ENCODE measurements at places on chromosomes 7 and 10.

- no peak for DNase-seq
These were observed 20.0 kb downstream of the SEPTIN7 start for GRCh38 chr7:35820858-35821257.

DNA sequence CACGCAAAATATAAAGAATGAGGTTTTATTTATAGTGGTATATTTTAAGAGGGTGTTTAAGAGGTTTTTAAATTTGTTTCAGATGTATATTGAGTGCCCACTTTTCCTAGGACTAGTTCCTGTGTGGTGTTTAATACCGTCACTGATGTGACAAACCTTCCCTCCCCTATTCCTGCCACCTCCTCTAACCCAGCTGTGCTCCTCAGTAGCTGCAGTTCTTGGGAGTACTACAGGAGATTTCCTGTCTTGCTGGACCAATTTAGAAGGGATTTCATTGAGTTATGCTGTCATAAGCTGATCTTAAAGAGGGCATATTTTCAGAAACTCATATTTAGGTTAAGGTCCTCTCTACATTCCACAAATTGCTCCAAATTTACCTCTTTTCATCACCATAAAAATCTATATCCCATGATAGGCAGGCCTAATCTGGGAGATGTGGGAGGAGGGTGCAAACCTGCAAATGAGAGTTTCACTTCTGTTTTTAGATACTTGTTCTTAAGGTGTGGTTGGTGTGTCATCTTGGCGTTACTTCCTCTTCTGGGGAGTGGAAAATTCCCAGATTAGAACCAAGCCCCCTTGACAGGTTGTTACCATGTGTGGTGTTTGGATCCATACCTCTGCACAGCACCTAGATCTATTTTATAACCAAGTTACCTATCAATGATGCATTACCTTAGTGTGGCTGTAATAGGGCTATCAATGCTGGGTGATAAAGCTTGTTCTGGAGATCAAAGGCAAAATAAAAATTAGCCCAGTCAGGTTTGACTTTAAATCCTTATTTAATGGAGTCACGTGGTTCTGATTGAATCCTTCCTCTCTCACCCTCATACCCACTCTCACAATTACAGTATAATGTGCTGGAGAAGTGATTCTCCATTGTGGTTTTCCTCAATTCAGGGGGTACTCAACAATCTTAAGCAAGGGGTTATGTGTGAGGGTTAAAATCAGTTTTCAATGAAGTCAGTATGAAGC is 141.1 kb downstream of the CDK14 start:
- DNase-seq = no peak

- no peak for DNase-seq
These were observed 424 bp upstream of the CYP2W1 start for GRCh38 chr7:982511-983003.

GRCh38 chr10:129459762-129460539 is 7.1 kb upstream of the MGMT start:
- no peak for DNase-seq

DNA sequence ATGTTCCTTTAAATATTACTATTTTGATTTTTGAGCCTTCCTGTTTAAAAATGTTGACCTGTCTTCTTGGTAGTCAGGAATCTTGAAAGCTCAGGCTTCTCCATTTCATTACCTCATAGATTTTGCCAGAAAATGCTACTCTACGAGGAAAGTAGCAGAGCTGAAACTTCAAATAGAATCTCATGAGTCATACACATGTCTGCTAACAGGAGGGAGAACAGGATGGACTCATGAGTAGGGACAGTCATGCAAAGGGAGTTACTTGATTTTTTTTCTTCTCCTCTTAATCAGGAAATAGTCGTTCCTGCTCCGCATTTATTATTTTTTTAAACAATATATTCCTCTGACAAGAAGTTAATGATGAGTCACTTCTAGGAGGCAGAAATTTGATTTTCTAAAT is 37.0 kb upstream of the MINDY3 start:
- no peak for DNase-seq

DNA sequence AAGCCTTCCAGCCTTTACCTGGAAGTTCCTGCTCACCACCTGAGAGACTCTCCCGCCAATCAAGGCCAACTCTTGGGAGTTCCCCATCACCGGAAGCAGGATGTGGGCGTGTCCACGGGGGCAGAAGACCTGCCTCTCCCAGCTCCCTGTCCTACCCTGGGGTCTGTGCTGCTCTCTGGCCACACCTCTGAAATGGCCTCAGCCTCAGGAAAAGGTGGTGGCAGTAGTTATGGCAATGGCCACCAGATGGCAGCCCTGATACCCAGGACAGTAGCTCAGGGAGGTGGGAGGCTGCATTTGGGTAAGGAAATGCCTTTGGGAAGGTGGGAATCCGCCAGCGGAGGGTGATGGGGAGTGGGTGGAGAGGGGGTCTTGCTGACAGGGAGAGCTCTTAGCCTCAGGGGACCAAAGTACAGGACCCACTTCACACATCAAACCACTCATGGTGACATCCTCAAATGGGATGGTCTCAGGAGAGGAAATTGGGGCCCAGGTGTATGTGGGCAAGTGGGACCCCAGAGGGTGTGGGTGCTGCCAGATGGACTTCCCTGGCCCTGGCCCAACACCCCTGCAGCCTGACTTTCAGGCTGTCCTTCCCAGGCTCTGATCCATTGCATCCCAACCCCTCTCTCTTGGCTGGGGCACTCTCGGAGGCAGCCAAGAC is 33.9 kb downstream of the KAZALD1 start:
- DNase-seq = no peak

- no peak for DNase-seq
These were observed 59.1 kb upstream of the SMNDC1 start for GRCh38 chr10:110363572-110364411.

GRCh38 chr10:8055420-8056349 is 1.2 kb downstream of the GATA3 start:
- no peak for DNase-seq

DNA sequence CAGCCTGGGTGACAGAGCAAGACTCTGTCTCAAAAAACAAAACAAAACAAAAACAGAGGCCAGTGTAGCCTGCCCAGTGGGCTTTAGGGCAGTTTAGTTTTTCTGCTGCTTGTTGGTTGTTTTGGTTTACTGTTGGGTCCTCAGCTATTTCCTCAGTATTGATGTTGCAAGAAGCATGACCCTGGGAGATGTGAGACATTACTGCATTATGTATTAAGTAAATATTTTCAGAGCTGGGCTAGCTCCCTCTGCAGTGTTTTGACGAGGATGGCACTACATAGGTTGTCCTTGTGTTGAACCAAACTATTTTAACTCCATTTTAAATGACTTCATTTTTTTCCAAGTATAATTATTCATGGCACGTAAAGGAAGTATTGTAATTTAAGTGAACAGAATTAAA is 4.8 kb downstream of the AKAP9 start:
- DNase-seq = no peak

DNA sequence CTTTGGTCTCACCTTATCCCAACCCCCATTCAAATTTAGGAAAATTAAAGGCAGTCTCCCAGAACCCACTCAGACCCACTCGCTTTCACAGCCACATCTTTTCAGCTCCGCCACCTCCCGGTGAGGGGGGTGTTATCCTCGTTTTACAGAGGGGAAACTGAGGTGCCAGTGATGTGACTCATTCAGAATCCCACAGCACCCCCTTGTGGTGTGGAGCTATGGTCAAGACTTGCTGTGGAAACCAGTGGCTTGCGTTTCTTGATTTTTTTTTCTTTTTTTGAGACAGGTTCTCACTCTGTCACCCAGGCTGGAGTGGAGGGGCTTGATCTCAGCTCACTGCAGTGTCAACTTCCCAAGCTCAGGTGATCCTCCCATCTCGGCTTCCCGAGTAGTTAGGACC is 27.6 kb downstream of the SLC35G1 start:
- no peak for DNase-seq

DNA sequence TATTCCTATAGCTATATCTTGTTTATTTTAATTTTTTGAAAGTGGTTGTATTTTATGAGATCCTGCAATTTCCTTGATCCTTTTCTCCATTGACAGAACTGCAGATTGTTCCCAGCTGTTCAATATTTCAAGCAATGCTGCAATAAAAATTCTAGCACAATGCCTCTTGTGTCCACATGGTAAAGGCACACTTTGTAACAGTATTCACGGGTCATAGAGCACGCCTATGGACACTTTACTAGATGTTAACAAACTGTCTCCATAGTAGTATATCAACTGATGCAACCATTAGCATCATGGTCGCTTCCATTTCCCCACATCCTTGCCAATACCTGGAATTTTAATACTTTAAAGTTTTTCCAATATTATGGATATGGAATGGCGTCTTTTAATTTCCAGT is 123.9 kb upstream of the FZD8 start:
- DNase-seq = no peak

- DNase-seq = no peak
These were observed 770 bp downstream of the PLXNA4 start for GRCh38 chr7:132575419-132575981.

DNA sequence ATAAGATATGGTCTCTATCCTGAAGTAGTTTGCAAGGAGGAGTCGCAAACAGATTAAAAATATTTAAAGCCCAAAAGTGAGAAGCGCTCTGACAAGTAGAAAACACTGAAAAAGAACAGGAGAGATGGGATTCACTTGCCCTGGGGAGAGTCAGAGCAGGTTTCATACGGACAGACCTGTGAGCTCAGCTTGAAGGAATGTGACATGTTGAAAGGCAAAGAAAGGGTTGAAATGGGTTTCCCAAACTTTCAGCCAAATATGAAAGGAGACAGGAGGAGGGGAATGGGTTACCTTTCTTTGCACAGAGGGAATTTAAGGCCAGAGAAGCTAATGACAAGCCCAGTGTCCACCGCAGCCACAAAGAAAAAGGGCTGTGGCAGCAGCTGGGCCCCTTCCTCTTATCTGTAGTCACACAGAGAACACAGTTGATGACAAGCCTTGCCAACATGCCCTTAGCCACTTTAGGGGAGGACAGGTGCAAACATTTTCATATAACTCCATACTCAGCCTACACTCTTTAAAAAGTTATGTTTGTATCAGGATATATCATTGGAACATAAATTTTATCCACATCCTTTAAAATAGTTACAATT is 14.9 kb downstream of the HOXA1 start:
- DNase-seq = no peak

- DNase-seq = no peak
These were observed 8.4 kb upstream of the UCN3 start for GRCh38 chr10:5356302-5356763.

- DNase-seq = no peak
These were observed 316.2 kb downstream of the SORCS3 start for GRCh38 chr10:104957178-104957841.

- DNase-seq = no peak
These were observed 59.2 kb downstream of the SLC16A12 start for GRCh38 chr10:89476150-89476549.
